Progenitor cell of endocrine pancreas (in vitro differentiated cells): ENCODE measurements at places on chromosomes 6 and 20.

DNA sequence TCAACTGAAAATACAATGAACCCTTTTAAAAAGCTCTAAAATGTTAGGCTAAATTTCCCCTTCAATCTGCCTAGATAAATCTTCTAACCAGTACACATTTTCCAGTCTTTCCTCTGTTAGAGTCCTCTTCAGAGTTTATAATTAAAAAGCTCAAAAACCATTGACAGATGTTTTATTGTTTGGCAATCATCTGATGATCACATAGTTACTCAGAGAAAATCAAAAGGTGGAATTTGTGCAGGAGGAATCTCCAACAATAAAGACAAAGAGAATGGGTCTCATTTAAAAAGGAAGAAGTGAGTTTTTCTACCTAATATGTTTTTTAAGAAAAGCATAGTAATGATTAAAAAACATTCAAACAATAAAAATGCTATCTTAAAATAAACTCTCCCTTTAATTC, 3.1 kb downstream of the TRAPPC3L start:
- no peak for DNase-seq

DNA sequence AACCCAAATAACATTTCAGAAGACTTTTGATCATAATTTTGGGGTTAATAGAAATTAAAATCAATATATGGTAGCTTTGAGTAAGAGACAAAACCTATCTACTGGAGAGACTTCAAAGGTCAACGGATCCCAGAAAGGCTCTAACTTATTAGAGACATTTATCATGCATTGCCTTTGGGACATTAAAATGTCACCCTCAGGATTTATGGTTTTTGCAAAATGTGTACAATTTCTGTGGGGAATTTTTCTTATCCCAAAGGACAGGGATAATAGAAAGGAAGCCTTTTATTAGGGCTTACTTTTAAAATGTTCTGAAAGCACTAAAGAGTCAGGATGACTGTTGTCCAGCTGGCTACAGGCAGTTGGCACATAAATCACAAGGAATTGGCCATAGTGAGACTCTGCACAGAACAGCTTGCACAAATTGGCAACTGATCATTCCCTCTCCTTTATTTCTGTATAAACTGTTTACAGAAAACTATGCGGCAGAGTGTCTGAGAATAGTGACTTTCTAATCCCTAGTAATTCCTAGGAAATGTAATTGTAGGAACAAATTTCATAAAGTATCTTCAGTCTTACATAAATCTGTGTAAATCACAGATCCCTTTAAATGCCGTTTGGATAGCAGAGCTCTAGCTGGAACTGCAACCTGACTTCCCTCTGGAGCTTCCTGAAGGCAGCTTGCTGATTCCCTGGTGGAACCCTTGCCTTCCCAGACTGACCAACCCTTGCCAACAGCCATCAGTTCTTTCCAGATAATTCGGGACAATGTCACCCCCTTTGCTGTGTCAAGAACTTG, 201.1 kb upstream of the PREP start:
- no peak for DNase-seq

- DNase-seq = no peak
Measured at GRCh38 chr6:11275598-11275997, 43.1 kb upstream of the NEDD9 start.

GRCh38 chr6:49632727-49633126, 3.9 kb downstream of the RHAG start:
- no peak for DNase-seq

DNA sequence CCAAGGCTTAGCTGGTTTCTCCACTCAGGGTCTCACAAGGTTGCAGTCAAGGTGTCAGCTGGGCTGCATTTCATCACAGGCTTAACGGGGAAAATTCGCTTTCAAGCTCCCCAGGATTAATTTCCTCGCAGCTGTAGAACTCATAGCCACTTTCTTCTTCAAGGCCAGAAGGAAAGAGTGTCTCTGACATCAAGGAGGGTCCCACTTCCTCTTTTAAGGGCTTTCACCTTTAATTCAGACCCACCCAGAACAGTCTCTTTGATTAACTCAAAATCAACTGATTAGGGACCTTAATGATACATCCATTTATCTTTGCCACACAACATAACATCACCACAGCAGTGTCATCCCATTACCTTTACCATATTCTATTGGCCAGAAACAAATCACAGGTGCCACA, 183.3 kb upstream of the ARID1B start:
- no peak for DNase-seq

DNA sequence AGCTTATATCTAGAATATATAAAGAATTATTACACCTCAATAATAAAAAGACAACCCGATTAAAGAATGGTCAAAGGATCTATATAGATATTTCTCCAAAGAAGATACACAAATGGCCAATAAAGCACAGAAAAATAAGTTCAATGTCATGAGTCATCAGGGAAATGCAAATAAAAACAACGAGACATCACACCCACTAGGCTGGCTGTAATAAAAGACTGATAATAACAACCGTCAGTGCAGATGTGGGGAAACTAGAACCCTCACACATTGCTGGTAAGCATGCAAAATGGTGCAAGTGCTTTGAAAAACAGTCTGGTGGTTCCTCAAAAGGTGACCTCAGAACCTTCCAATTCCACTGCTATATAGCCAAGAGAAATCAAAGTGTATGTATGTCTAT, 33.0 kb downstream of the TBX18 start:
- DNase-seq = no peak

DNA sequence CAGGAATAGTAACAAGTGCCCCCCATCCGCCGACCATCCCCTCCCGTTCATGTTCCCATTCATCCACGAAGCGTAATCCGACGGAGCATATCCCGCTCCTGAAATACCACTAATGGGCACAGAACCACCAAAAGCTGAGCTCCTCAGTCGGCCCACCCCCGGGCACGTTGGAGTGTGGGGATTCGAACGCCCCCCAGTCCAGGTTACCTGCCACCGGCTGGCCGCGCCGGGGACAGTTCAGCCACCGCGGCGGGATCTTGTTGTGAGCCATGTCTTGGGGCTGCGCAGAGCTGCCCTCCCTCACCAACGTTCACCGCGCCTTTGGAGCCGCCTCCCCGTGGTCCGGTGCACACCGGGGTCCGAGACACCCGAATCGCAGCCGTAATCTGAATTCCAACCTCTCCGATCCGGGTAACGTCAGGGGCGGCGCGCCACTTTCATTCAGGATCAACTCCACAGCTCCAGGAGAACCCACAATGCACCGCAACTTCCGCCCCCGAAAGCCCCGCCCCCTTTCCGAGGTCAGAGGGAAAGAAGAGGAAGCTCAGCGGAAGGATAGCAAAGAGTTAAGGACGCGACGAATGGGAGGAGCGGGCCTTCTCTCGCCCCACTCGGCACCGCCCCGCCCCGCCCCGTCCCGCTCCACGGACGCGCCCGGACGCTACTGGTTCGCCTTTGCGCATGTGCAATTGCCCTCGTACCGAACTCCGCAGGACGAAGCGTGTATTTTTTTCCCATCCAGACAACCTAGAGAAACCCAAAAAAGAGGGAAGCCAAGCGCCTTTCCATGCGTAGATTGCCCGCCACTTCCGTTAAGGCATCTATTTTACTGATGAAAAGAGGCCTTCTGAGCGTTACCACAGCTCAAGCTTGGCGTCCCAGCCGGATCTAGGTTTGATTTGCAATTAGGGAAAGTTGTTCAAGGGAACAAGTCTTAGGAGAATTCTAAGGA, at the start of gene RNGTT:
Gene RNGTT (minus strand): TSS at position 480 of the 952 bp plus-strand sequence. CDS start 209 bp downstream, at position 271.
- peak; percentile 97 for DNase-seq

GRCh38 chr6:152184917-152185574, 377.6 kb downstream of the ESR1 start:
- DNase-seq = no peak

DNA sequence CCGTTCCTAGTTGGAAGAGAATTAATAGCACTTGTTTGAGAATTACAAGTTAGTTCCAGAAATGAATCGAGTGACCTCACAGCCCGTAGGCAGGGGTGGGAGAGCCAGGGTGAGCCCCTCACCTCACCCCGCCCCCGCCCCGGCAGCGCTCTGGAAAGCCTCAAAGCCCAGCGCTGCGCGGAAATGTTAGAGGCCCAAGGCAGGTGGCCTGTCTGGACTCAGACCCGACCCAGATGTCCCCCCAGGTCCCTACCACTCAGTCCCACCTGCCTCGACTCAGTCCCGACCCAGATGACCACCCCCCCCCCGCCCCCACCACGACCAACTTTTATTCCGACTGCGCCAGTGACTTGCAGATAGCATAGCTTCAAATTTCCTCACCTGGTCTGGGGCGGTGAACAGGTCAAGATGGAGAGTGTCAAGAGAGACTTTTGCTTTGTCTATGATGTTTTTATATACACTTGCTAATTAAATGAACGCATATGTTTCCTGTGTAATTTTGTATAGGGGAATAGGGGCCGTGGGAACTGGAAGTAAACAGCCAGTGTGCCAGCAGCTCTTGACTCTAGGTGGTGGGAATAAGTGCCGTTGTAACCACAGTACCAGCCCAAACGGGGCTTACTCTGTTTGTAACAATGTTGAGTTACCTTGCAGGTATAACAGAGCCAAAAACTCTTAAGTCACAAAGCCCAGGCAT, 1.2 kb upstream of the PXDC1 start:
- DNase-seq = no peak

GRCh38 chr6:43524483-43524961, 7.6 kb downstream of the POLR1C start:
- DNase-seq = no peak

GRCh38 chr6:139425780-139426179, 51.3 kb upstream of the CITED2 start:
- DNase-seq = no peak

DNA sequence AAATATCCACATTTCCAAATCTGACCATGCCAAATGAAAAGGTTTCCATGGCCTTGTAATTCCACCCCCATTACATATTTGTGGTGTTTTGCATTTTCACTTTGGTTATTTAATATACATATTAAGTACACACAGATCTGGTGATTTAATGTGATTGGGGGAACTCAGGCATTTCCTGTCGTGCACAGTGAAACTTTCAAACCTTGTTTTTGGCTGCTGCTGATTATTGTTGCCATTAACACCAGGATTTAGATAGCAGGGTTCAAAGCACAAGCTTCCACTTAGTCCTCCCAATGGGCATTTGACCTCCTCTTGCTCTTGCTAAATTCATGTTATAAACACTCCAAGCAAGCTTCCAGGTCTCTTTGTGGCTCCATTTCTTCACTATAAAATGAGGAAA, 166.5 kb downstream of the SOBP start:
- DNase-seq = no peak

DNA sequence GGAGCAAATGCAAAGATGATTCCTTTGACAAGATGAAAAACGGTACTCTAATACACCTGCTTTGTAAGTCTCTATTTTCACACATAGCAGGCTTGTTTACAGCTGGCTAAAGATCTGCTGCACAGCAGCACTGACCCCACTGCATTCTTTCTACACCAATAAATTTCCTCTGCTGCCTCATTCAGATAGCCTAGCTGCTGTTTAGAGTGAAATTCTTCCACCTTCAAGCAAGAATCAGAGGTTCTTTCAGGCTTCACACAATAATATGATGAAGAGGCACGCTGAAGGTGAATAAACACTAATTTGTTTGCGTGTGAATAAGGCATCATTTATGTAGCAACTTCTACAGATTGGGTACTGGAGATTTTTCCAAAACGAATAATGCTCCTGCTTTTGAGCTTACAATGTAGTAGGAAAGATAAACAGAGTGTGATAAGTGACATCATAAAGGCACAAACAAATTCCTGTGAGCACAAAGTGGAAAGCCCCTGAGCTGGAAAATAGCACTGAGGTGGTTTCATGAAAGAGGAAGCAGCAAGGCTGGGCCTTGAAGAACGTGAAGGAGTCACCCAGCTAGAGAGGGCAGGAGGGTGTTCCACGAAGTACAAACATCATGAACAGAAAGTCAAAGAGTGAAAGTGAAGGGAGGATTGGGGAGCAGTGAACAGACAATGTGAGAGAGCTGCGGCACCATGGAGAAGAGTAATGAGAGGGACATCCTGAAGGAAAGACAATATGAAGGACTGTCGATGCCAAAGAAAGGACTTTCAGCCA, 543.4 kb downstream of the CD83 start:
- DNase-seq = no peak

DNA sequence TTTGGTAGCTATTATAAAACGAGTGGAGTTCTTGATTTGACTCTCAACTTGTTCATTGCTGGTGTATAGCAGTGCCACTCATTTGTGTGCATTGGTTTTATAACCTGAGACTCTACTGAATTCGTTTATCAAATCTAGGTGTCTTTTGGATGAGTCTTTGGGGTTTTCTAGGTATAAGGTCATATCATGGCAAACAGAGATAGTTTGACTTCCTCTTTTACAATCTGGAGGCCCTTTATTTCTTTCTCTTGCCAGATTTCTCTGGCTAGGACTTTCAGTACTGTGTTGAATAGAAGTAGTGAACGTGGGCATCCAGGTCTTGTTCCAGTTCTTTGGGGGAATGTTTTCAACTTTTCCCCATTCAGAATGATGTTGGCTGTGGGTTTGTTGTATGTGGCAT, 38.8 kb downstream of the SUMO4 start:
- DNase-seq = no peak

DNA sequence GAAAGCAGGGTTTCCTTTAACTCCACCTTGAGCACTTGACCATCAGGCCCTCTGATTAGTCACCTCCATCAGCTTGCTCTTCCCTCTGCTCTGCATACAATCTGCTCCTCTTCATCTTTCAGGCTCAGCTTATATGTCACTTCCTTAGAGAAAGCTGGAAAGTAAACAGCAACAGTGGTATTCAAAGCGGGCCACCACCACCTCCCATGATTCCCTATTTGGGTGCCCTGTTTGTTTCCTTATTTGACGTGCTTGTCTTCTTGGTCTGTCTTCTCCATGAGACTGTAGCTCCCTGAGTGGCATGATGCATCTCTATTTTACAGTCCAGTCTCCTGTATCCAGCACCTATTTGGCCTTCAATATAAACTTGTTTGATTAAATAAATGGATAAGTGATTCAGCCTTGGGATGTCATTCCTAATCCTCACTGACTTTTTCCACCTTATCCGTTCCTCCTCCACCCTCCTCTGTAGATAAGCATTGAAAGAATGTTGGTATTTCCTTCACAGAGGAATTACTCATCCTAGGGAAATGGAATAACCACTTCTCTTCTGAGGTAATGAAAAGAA, 102.8 kb upstream of the SGK1 start:
- DNase-seq = no peak

GRCh38 chr6:47655719-47656595, 42.4 kb upstream of the ADGRF4 start:
- DNase-seq = no peak

GRCh38 chr6:165580136-165580535, 82.9 kb downstream of the PDE10A start:
- no peak for DNase-seq

DNA sequence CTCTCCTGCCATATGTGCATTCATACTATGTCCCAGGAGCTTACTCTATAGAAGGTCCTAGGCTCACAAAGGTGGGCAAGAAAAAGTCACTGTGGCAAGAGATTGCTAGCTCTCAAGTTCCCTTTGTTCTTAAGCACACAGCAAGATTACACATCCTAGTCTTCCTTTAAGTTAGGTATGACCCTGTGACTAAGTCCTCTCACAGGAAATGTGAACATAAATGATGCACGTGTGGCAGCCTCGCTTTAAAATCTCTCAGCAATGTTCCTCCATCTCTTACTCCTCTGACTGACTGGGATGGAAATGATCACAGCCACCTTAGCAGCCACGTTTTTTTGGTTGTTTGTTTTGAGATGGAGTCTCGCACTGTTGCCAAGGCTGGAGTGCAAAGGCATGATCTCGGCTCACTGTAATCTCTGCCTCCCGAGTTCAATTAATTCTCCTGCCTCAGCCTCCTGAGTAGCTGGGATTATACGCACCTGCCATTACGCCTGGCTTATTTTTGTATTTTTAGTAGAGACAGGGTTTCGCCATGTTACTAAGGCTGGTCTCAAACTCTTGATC, 35.7 kb upstream of the HAO1 start:
- DNase-seq = no peak
